ENCODE measurements at places on chromosomes 3 and 15.
A peak's percentile ranks its signal among the peaks of the same experiment; 100 is the strongest.

GRCh38 chr3:136261826-136262225, 11.7 kb downstream of the PCCB start:
- no peak for DNase-seq

- DNase-seq, result no peak
Observed at GRCh38 chr15:87490666-87491065, 765.9 kb downstream of the NTRK3 start.

DNA sequence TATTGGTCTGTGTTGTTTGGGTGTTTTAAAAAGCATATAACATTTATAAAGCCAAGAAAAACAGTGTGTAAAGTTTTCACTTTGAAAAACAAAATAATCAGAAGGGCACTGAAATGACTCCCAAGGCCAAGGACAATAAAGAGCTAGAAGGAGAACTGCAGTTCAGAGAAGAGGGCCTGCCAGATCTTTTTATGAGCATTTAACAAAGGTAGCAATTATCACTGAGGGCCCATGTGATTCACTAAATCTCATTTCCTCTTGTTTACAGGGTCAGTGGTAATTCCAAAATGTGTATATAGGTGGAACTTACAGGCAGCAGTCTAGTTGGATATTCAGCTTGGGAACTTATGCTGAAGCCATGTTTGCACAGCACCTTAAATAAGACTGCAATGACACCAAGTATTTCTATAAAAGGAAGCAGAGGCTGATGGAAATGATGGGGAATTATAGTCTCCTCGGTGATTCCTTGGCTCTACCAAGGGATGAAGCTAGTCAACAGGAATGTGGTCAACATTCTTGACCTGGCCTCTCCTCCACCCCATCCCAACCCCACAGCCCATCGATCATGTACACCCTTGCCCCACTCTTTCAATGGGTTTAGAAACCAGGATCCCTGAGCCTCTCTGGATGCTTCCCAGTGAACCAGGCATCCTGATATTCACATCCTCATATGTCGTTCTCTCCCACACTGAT, 54.4 kb upstream of the THUMPD3 start:
- no peak for DNase-seq

DNA sequence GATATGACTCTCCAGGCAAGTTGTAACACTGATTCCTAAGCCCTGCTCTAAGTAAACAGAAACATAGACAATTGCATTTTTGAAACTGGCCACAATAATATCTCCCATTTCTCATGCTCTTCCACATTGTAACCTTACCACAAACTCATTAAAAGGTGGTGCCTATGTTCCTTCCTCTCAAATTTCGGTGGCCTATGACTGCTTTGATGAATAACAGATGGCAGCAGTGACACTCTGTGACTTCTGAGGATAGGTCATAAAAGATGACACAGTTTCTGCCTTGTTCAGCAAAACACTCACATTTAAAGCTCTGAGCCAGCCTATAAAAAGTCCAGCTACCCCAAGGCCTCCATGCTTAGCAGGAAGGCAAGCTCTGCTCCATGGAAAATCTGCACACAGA, 195.2 kb downstream of the EFHB start:
- no peak for DNase-seq

DNA sequence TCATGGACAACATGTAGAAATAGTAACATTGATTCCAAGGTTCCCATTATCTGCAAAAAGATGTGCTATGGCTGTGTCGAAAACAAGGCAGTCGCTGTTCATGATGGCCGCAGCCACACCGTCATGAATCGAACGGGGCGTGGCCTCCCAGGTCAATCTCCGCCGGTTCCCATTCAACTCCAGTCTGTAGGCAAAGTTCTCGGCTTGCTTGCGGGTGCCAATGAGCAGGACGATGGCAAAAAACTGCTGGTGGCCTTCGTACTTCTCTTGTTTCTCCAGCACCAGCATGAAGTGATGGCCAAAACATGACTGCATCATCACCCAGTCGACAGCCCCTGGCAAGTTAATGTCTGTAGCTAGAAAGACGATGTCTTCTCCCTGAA, 20.8 kb downstream of the SIAH2 start:
- no peak for DNase-seq

DNA sequence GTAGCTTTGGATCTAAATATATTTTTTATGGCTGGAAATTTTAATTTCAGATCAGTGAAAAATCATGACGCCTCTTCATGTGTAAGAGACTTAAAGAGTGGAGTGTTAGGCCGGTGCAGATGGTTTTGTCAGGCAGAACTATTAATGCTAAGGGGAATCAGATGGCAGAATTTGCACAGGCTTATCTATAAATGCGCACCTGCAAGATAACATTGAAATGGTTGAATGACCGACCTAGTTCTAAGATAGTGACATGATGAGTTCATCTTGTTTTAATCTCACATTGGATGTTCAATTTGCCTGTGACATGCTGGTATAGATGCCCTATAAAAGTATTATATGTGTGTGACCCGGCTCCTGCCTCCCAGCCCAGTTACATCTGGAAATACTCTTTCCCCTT, 340.6 kb downstream of the FEZF2 start:
- no peak for DNase-seq

DNA sequence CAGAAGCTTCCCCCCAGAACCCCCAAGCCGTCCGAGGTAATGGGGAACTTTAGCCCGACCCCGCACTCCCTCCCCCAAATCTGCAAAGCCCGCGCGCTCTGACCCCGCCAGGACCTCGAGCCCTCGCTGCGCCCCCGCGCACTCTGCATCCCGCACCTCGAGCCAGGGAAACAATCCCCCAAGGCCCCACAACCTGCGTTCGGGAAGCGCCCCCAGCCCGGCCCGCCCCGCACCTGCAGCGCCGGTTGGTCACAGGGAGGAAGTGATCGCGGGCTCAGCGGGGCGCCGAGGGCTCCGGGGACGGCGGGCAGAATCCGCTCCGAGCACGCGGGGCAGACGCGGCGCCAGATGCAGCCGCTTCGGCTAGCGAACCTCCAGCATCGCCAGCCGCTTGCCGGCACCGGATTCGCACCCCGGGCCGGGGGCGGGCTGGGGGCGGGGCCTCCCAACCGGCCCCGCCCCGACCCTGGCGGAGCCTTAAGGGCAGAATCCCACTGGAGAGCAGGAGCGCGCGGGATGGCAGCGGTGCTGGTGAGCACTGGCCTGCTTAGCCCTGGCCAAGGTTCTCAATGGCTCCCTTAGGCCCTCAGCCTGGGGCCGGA, at the start of gene CAMKV:
Gene CAMKV, minus strand, starts transcription at position 382 of the 602 bp plus-strand sequence. CDS start 7,518 bp downstream, outside the sequence.
- DNase-seq, result peak; percentile 16

- no peak for DNase-seq
Observed at GRCh38 chr3:138355071-138355470, 6.7 kb downstream of the MRAS start.

GRCh38 chr3:51657234-51657633, 13.8 kb upstream of the TEX264 start:
- DNase-seq, result no peak

DNA sequence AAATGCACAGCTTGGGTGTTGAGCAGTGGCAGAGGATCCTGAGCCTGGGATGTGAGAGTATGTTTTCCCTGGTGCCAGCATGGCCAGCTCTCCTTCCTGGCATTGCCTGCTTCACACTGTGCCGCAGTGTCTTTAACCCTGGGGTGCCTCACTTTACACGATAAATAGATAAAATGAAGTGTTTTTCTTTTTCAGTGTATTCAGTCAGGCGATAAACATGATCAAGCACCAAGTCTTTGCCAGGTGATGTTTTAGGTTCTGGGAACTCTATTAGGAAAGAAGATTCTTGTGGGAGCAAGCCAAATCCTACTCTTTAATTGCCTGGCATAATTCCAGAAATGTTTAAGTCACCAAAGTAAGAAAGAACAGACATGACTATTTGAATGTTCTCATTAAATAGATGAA, 14.0 kb downstream of the ABHD6 start:
- no peak for DNase-seq

All from MG63 (cell line).